ENCODE measurements at places on chromosomes 16 and 17. TPM values are rescaled to one million over a fixed set of nuclear protein-coding genes. Genes with fewer than 3 reads are reported as not detected.
A peak's percentile ranks its signal among the peaks of the same experiment; 100 is the strongest.

- no peak for DNase-seq
- H3K36me3 ChIP-seq: no peaks in the 10 kb centered on the region
- no peak overlapping the region for H3K4me3 ChIP-seq
- H3K27ac ChIP-seq: no peak overlapping the region
Observed at GRCh38 chr17:34770586-34770985, 190.7 kb downstream of the CCT6B start.

DNA sequence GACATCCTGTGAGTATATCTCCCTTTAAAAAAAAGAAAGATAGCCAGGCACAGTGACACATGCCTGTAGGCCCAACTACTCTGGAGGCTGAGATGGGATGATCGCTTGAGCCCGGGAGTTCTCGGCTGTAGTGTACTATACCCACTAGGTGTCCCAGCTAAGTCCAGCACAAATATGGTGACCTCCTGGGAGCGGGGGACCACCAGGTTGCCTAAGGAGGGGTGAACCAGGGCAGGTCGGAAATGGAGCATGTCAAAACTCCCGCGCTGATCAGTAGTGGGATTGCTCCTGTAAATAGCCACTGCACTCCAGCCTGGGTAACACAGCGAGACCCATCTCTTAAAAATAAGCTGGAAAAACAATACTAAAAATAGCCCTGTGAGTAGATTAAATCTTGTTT, 29.4 kb downstream of the GINS2 start:
- peak overlapping the region; percentile 87 for H3K27ac ChIP-seq
- H3K27me3 ChIP-seq: no peaks in the 10 kb centered on the region
- H3K4me1 ChIP-seq: peaks cover 6% of the 10 kb centered on the region
- H3K4me3 ChIP-seq: no peak overlapping the region
- H3K36me3 ChIP-seq: no peaks in the 10 kb centered on the region
- DNase-seq: peak; percentile 16

DNA sequence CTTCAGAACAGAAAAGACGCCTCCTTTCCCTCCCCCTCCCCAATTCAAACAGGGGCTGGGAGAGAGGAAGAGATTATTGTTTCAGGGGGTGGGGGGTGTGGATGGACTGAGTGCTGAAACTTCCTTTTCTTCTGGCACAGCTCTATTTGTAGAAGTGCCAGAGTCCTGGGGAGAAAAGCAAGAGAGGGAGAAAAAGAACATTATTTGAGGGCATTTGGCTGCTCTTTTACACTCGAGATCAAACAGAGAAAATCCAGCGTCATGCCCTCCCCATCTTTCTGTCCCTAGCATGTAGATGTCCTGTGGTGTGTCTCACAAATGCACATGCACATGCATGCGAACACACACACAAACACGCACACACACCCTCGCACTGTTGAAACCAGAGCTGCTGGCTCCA, 13.0 kb downstream of the ARL4D start:
- peaks cover 18% of the 10 kb centered on the region for H3K27me3 ChIP-seq
- no peak overlapping the region for H3K4me3 ChIP-seq
- no peaks in the 10 kb centered on the region for H3K36me3 ChIP-seq
- no peak for DNase-seq

DNA sequence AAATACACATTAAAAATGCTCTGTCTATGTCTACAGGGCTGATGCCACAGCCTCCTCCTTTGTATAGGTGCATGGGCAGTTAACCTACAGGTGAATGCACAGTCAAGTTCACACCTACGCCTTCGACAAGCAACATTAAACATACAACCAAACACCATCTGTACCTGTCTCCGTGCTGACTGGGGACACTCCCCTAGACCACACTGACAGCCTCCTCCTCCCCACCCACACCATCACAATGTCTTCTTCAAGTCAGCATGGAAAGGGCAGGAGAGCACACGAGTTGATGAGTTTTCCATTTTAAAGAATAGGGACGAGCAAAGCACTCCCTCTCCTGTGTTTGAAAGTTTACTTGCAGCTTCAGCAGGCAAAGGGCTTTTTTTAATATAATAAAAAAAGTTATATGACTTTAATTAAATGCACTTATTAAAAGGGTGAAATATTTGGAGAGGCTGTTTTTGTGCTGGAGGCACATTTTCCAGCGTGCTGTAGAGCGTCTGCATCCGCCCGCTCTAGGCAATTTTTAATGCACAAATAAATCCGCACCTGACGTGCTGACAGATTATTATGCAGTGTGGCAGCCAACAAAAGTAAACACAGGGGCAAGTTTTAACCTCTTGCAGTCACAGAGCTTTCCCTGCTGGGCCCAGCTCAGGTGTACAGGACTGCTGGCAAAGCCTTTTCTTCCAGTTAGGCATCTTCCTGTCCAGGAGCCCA, 367.9 kb downstream of the SOX9 start:
- H3K4me1 ChIP-seq: no peaks in the 10 kb centered on the region
- H3K4me3 ChIP-seq: no peak overlapping the region
- H3K27me3 ChIP-seq: peaks cover 23% of the 10 kb centered on the region
- no peak overlapping the region for H3K27ac ChIP-seq
- no peaks in the 10 kb centered on the region for H3K36me3 ChIP-seq
- no peak for DNase-seq

GRCh38 chr17:40345161-40345993, 19.2 kb downstream of the GJD3 start:
- peak; percentile 26 for DNase-seq
- H3K27me3 ChIP-seq: no peaks in the 10 kb centered on the region
- peak overlapping the region; percentile 73 for H3K27ac ChIP-seq

GRCh38 chr17:76957678-76958464, 89.7 kb downstream of the MGAT5B start:
- DNase-seq: no peak
- no peak overlapping the region for H3K4me3 ChIP-seq
- H3K27me3 ChIP-seq: no peaks in the 10 kb centered on the region
- no peak overlapping the region for H3K27ac ChIP-seq
- H3K4me1 ChIP-seq: peaks cover 1% of the 10 kb centered on the region

GRCh38 chr17:58344791-58345157, 7.2 kb downstream of the SUPT4H1 start:
- H3K4me3 ChIP-seq: peak overlapping the region; percentile 85
- H3K4me1 ChIP-seq: peaks cover 99% of the 10 kb centered on the region
- H3K36me3 ChIP-seq: peaks cover 22% of the 10 kb centered on the region
- peak; percentile 69 for DNase-seq
- peak overlapping the region; percentile 98 for H3K27ac ChIP-seq

DNA sequence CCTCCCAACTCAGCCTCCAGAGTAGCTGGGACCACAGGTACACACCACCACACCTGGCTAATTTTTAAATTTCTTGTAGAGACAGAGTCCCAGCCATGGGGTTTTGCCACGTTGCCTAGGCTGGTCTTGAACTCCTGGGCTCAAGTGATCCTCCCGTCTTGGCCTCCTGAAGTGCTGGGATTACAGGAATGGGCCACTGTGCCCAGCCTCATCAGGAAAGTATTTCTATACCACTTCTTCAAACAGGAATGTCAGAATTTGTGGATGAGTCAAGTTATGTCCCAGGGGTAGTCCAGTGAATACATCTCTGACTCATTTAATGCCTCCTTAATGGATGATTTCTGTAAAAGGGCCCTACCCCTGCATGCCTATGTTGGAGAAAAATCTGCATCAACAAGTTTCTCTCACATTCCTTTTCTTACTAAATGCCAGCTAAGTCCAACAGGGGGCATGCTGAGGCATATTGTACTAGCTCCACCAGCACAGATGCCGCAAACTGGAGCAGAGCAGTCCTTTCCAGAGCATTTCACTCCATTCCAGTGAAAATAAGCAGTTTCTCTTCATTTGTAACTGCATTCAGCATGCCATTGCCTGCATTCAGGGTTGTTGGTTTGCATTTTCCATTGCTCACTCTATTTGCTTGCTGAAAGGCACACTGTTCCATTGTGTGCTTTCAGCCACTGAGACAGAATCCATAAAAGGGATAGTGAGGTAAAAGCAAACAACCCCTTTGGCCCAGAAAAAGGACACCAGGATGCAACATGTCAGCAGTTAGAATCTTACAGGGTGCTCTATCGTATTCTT, 5.3 kb upstream of the CAVIN1 start:
- no peak overlapping the region for H3K4me3 ChIP-seq
- peak; percentile 48 for DNase-seq
- H3K36me3 ChIP-seq: no peaks in the 10 kb centered on the region
- peaks cover 7% of the 10 kb centered on the region for H3K4me1 ChIP-seq
- H3K27me3 ChIP-seq: no peaks in the 10 kb centered on the region

DNA sequence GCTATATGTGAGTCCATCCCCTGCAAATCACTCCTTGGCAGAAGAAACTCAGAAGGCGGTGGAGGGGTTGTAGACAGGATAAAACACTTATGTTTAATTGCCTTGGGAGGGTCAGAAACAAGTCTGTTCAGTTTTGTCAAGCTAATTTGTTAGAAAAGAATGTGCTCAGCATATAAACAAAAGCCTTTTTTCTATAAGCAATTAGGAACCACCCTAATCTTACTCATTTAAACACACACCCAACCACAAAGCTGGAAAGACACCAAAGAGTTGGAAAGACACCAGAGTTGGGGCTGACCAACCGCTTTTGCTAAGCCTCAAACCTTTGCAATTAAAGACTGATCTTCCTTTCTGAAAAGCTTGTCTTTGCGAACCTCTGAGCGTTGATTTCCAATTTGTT, 439.2 kb upstream of the ERCC4 start:
- peaks cover 4% of the 10 kb centered on the region for H3K27me3 ChIP-seq
- H3K27ac ChIP-seq: no peak overlapping the region
- no peak for DNase-seq
- H3K4me3 ChIP-seq: no peak overlapping the region

DNA sequence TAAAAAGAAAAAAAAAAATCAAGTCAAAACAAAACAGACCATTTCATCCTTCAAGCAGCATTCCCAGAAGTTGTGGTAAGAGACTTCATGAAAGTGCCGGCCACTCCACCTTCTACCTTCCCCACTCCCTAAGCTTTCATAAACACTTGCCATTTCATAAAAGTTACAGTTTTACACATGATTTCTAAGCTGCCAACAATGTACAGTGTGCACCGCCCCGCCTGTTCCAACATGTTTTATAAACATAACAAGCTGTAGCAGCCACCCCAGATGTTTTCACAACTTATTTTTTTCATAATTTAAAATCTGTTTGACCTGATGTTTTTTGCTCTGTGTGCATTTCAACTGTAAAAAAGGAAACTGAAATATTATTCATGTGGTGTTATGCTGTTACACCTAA, 608.1 kb downstream of the TOX3 start:
- H3K4me1 ChIP-seq: no peaks in the 10 kb centered on the region
- no peak overlapping the region for H3K27ac ChIP-seq
- no peaks in the 10 kb centered on the region for H3K27me3 ChIP-seq
- H3K4me3 ChIP-seq: no peak overlapping the region
- no peak for DNase-seq

DNA sequence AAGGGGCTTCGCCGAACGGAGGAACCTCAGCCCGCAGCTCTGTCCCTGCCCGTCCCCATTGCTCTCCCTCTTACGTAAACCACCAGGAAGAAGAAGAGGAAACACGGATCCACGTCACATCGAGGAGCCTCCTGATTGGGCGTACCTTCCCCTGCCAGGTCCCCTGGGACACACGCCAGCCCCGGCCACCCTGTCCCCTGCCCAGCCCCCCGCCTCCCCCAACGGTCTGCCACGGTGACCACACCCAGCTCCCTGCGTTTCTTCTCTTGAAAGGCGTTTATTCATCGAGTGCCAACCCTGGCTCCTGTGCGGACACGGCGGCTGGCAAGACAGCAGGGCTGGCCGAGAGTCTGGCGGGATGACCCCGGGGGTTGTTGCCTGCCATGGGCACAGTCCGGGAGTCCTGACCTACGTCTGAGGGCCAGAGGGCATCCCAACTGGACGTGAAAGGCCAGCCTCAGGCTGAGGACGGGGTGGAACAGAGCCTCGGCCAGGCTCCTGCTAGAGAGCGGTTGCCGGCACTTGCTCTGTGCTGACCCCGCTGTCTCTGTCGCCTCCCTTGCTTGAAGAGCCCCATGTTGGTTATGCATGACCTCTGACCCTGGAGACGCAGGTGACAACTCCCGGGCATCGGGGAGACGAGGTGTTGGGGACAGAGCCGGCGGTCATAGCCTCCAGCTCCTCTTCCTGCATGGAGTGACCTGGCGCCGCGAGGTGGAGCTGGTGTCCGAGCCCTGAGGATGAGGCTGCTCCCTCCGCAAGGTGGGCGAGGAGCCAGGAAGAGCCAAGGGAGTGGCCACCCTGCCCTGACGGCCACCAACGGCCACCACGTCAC, 40.5 kb upstream of the ACSF3 start:
- H3K27me3 ChIP-seq: no peaks in the 10 kb centered on the region
- no peak for DNase-seq
- H3K27ac ChIP-seq: peak overlapping the region; percentile 97
- peaks cover 4% of the 10 kb centered on the region for H3K4me1 ChIP-seq

The GPR142 gene
- total RNA-seq: not detected

The MRPS7 gene
- 41.1 TPM for total RNA-seq

The LPO gene
- not detected for total RNA-seq

The CCL8 gene
- total RNA-seq: not detected

The TGFB1I1 gene
- 0.58 TPM for total RNA-seq

The HAS3 gene
- total RNA-seq: 3.4 TPM

The NPIPA7 gene
- 13.1 TPM for total RNA-seq

The SLC35G6 gene
- total RNA-seq: not detected

The CBFB gene
- total RNA-seq: 95.0 TPM

The GINS2 gene
- total RNA-seq: 0.74 TPM

The TEX14 gene
- total RNA-seq: 1.3 TPM

The SOX8 gene
- 4.3 TPM for total RNA-seq

The DPEP2 gene
- 151 TPM for total RNA-seq

The KIF18B gene
- not detected for total RNA-seq

The RSL1D1 gene
- total RNA-seq: 252 TPM

The FBXW10 gene
- total RNA-seq: not detected
